Osteocyte (in vitro differentiated cells): ENCODE measurements at places on chromosomes 7 and 10. TPM values are rescaled to one million over a fixed set of nuclear protein-coding genes. Genes with fewer than 3 reads are reported as not detected.

Gene DMBT1
- total RNA-seq = 0.08 TPM in 2 replicates

Gene AVL9
- total RNA-seq = 21.2 and 28.4 TPM in 2 replicates

Gene ATG9B
- 0.11 and 0.39 TPM in 2 replicates for total RNA-seq

Gene MRLN
- not detected in 2 replicates for total RNA-seq

Gene TRIP6
- total RNA-seq = 123 and 126 TPM in 2 replicates

Gene PDGFA
- total RNA-seq = 92.0 and 93.6 TPM in 2 replicates

Gene NFE2L3
- 0.55 and 0.78 TPM in 2 replicates for total RNA-seq

Gene GIMAP1
- total RNA-seq = not detected in 2 replicates

Gene FAM237B
- total RNA-seq = not detected in 2 replicates

Gene NXPH1
- not detected in 2 replicates for total RNA-seq

Gene WBP1L
- 66.7 and 68.7 TPM in 2 replicates for total RNA-seq

DNA sequence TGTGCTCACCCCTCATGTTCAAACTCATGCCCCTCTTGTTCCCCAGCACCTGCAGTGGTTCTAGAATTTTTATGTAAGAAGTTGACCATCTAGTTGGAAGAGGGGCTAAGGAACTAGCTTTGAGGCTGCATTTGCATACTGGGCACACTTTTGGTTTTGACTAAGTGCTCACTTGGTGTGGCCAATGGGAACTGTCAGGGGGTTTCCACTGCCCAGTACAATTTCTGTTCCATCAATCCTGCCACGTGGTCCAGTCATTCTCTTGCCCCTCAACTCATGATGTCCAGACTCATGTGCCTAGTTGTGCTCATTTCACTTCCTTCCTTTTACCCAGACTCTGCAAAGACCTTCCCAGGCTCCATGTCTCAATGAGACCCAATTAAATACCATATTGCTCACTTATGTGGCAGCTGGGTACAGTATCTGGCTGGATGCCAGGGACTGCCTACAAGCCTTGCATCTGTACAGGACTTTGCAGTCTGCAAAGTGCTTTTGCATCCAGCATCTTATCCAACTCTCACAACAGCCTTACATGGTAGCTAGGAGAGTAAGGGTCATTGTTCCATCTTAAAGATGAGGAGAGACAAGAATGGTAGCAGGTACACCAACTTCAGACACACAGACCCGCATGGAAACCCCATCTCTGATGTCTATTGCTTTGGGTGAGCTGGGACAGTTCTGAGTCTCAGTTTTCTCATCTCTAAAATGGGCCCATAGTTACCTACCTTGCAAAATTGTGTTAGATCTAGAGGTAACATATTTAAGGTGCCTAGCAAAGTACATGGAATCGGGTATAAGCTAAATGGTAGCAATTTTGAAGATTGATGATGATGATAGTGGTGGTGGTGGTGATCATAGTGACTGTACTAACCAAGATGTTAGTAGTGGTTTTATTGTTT is 30.1 kb upstream of the KCNMA1 start:
- DNase-seq = no peak

DNA sequence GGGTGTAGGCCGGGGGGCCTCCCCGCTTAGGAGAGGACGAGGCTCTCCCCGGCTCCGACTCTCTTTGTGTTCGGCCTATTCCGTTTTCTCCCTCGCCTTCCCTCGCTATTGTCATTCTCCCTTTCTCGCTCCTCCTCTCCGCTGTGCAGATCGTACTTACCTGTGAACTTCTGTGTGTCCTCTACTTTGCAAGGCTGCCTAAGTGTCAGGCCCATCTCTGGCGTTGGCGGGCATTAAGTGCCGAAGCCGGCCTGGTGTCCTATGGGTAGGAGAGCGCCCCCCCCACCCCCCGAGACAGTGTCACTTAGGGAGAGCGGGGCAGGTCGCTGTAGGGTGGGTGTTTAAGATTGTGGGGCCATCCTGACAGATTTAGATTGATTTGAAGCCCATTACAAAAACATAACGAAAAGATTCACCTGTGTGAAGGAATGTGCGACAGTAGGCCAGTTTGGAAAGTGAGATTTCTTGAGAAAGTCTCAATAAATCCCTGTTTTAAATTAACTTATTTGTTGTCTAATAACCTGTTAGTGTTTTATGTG is 579 bp downstream of the RBM33 start:
- DNase-seq = no peak

DNA sequence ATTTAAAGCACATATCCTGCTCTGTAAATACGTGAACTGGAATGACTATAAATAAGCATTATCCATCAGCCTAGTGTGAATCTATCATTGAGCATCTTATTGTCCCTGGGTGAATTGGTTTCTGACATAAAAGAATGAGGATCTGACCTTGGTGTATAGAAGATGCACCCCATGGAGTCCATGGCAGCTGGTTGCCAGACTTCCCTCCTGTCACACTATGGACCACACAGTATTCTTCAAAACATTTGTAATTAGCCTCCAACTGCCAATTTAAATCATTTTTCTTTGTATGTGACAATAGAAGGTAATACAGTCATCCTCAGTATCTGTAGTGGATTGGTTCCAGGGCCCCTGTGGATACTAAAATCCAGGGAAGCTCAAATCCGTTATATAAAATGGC is 238.1 kb upstream of the ZWINT start:
- no peak for DNase-seq

DNA sequence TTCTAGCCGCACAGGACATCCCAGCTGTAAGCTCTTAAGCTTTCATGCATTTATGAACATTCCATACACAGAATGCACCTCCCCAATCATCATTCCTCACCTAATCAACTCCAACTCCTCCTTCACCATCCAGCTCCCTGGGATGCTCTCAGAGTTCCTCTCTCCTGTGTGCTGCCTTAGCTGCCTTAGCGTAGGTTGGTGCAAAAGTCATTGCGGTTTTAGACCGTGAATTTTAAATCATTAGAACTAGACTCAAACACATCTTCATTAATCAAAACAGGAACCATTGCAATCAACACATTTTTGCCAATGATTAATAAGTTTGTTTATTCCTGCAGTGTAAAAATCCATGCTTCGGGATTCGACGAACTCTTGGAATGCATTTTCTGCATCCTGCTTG is 159.9 kb upstream of the CDCA7L start:
- DNase-seq = no peak

DNA sequence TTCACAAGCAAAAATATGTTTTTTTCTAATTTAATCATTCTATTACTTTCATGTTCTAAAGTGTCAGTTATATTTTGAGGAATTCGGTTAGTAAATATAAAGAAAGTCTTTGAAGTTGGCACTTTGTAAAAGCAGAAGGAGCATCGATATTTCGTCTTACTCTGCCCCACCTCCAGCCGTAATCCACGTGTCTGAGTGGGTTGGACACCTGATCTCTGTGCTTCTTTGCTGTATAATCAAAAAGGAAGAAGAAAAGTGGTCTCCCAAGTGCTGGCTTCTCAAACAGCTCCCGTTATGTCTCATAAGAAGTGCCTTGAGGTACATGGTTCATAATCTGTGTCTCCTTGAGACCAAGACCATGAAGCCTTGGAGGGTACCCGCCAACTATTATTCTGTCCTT is 19.8 kb downstream of the PRKAR2B start:
- DNase-seq = no peak

GRCh38 chr10:95242581-95243317 is 48.1 kb downstream of the PDLIM1 start:
- DNase-seq = no peak

- no peak for DNase-seq
These were observed 411.4 kb downstream of the TNS3 start for GRCh38 chr7:47170516-47170915.

- no peak for DNase-seq
These were observed 447.2 kb downstream of the INHBA start for GRCh38 chr7:41255716-41256115.

- DNase-seq = no peak
These were observed 577.1 kb downstream of the CALN1 start for GRCh38 chr7:71835056-71835455.

DNA sequence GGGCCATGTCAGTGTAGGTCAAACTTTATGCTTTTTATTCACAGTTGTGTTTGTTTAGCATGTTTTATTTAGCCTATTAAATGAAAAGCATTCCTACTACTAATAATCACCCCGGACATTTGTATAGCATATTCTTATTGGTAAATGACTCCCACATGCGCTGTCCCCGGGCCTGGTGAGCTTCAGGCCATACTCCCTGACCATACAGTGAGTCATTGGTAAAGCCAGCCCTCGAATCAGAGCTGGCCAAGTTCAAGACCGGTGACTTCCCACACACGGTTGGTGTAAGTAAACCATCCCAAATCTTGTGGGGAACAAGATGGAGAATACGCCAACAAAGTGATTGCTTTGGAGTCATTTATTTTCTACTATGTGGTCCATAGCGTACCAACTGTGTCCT is 238.7 kb upstream of the TCF7L2 start:
- DNase-seq = no peak

DNA sequence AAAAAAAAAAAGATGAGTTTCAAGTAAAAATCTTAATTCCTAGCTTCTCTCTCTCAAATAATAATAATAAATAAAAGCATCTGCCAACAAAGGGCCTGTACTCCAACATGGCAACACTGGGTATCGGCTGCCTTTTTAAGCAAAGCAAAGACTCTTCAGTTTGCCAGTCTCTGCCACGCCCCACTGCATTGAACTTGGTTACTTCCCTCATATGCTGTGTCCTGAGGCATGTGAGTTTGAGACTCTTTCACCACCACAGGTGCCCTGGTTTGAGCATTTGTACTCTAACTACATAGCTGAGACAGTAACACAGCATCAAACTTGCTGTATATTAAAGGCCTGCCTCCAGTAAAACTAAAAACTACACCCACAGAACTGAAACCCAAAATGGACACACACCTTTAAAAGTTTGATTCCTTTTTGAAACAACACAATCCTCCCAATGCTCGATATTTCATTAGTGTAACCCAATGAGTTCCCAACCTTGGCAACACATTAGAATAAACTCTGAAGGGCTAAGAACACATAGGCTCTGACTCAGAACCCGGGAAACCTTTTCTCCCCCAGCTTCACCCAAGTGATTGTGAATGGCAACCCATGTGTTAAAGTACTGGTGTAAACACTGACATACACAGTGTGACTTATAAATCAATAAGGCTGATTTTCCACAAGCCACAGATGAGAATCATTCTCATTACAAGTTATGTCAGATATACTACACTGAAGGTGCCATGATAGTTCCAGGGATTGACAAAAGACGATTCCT is 12.0 kb downstream of the JAZF1 start:
- DNase-seq = no peak

- DNase-seq = no peak
These were observed 162.9 kb upstream of the CELF2 start for GRCh38 chr10:10854725-10855124.

DNA sequence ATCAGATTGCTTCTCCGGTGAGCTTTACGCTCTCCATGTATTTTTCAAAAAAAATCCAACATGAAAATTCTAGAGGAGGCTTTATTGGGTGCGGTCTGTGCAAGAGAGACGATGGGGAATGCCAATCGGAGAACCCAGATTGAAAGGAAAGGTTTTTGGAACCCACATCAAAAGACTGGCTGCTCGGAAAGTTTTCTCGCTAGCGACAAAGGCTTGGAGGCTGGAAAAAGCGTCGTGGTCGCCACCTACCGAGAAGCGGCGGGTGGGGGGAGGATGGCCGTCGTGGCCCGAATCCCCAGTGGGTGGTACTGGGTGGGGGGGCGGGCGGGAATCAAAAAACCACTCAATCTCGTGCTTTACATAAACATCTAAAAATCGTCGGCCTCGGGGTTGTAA is 1.1 kb upstream of the GTF2I start:
- no peak for DNase-seq

GRCh38 chr10:110353244-110354119 is 48.8 kb upstream of the SMNDC1 start:
- DNase-seq = no peak

DNA sequence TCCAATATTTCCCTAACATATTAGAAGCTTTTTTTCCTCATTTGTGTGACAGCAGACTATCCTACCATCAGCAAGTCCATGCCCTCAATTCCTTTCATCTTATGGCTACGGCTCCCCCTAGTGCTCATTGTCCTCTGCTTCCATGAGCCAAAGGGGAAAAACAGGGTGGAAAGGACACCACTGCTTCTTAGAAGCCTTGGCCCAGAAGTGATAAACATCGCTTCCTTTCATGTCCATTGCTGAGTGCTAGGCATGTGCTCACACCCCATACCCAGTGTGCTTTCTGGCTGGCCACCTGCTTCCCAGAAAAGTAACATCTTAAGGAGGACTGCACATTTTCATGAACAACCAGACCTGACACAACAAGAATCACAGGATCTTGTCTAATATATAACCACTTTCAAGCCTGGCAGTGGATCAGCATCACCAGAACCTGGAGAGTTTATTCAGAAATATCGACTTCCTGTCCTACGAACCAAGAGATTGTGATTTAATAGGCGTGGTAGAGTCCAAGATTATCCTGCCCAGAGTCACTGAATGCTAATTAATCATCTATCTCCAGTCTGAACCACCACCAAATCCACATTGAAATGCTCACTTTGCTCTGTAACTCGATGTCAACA is 650.5 kb upstream of the SORCS1 start:
- DNase-seq = no peak

- DNase-seq = no peak
These were observed 195.5 kb downstream of the CELF2 start for GRCh38 chr10:11213137-11213536.
